ENCODE measurements at places on chromosomes 2 and 18.

- DNase-seq: no peak
Observed at GRCh38 chr2:65880436-65880835, 448.0 kb upstream of the SPRED2 start.

DNA sequence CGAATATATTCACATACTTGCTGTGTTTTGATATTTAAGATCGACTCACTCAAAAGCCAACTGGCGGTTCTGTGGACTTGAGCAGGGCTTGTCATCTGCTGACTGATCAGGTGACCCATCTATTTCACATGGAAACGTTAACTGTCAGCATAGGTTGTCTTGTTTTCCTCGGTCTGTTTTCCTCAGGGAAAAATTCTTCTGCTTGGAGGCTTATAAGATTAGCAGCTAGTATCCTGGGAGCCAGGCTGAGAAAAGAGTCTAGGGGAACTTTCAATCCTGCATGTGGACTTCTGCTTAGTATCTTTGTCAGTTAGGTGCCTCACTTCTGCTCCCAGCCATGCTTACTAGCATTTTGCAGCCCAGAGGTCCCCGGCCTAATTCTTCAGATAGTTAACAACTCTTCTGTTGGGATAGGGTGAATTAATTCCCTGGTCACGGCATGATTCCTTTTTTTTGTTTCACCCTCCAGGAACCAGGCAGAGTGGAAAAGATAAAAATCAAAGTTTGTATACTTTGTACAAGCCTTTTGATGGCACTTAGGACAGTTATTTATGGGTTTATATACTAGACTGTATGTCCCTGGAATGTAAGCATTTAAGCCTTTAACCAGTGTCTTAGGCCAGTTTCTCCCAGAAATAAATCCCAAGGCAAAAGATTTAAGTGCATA lies 226.0 kb downstream of the GULP1 start:
- DNase-seq: no peak

DNA sequence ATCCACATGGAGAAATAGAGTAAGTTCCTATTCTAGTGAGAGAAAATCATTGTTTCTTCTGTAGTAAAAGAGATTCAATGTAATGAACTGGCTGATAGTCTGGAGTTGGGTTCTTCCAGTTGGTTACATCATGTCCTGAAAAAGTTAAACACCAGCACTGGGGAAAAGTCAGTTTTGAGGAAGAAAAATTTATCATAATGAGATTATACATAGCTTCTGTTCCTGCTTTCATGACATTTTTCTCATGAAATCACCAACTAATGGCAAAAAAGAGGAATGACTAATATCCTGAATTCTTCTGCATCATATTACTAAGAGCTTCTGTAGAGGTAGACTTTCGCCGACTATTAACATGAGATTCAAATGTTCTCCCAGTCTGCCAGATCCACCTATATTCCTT lies 69.2 kb upstream of the SLC9A2 start:
- DNase-seq: no peak

GRCh38 chr2:189952536-189953109 lies 109.9 kb downstream of the MSTN start:
- DNase-seq: no peak

- no peak for DNase-seq
Observed at GRCh38 chr2:207660994-207661393, 35.8 kb upstream of the METTL21A start.

DNA sequence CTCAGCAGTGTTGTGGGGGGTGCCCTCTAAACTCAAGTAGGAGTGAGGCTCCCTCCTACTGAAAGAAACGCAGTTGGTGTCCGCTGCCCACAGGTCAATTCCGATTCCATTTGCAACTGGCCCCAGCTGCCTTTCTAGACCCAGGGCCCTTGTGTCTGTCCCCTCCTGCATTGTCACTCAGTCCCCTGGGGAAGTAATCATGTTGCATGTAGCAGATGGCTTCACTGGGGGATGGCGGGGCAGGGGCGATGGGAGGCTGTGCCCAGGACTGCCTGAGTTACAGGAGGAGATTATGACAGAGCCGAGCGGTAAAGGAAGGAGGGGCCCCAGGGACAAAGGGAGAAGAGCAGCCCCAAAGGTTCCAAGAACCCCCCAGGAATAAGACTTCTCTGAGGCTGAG lies 62.5 kb upstream of the SH3RF3 start:
- no peak for DNase-seq

DNA sequence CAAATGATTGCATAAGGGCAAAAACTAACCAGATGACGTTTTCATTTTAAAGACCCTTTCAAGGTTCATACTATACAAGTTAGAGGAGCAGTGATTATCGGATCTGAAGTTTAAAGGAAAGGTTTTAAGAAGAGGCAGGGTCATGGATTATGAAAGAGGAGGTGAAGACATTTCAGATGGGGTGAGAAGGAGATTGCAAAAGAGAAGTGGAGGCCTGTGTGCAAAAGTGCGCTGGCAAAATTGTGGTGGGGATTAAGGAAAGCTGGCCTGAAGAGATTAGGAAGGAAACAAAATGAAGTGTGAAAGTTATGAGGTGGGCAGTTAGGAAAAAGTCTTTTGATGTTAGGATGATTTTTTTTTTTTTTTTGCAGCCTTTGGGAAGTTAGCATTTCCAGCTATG lies 935.7 kb upstream of the FAM98A start:
- no peak for DNase-seq

DNA sequence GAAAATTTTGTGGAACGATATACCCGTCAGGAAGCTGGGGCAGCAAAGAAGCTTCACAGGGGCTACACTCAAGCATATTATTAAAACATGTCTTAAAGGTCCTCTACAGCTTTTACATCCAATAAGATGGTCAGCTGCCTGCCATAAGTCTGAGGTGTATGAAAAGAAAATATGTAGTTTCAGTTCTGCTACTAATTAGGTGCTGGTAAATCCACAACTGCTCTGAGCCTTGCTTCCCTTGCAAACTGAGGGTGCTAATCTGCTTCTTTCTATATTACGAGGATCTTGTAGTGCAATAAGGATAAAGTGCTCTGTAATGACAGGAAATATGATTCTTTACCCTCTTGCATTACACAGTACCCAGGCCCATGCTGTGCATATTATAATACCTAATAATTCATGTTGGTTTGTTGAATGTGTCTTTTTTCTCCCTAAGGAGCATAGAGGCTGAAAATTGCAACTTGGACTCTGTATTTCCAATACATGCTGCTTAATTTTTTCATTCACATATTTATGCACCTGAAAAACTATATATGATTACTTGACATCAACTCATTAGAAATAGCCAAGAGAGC lies 14.5 kb upstream of the SLC8A1 start:
- no peak for DNase-seq

- DNase-seq: no peak
Observed at GRCh38 chr2:191634791-191635190, 43.1 kb upstream of the NABP1 start.

DNA sequence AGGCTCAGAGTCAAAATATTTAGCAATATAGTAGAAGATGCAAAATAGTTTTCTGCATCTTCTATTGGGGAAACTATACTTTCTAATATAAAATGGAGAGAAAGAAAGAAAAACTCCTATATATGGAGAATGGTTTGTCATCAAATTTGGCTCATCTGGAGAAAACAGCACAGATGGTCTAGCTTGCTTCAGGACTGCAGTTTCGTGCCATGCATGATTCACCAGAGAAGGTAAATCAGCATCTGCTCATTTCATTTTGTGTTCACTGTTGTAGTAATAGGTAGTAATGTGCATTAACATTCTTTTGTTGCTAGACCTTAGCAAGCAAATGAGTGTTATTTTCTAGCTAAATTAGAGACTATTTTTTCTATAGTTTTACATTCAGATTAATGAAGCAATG lies 179.0 kb downstream of the ASXL3 start:
- DNase-seq: no peak

DNA sequence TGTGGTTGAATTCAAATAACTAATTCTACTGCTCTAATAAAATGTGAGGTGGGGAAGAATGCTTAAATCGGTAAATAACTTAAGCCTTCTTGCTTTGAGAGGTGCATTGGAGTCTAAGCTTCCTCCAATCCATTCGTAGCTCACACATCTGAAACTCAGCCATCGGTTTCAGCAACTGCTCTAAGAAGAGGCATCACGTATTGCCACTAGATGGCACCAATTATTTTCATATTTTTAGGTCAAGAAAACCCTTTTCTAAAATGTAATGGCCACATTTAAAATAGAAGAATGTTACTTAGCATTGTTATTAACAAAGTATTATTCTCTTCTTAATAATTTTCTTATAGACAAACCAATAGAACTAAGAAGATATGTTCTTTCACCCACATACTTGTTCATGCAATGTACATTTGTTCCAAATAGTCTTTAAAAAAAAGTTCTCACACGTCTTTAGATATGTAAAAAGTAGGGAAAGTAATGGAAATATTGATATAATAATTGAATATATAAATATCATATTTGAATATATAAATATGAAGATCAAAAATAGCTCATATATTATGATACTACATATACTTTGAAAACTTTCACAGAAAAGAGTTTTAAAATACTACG lies 229.8 kb downstream of the CCDC178 start:
- DNase-seq: no peak

DNA sequence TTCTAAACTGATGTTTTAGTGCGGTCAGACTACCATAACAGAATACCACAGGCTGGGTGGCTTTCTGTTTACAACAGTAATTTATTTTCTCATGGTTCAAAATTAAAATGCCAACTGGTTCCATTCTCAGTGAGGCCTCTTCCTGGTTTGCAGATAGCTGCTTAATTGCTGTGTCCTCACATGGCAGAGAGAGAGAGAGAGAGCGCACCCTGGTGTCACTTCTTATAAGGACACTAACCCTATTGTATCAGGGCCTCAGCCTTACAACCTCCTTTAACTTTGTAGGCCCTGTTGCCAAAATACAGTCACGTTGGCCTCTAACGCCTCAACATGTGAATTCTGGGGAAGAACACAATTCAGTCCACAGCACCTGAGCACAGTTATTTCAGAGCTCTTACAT lies 37.5 kb upstream of the ZNF385B start:
- no peak for DNase-seq

DNA sequence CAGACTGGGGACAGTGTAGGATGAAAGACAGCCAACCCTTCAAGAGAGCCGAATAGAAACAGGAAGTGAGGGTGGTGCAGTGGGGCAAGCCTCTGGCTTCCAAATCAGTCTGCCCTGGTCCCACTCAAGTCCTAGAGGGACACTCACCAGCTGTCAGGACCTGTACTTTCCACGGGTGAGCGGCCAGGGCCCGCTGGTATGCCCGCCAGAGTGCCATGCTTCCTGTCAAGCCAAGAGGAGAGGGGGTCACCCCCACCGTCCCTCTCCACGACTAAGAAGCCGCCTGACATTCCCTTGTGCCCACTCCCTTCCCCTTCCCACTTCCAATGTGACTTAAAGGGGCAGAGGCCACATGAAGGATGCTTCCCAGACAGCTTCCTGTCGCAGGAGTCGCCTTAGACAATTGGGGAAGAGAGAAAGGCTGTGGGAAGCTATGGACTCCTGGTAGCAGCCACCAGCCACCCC lies 564 bp downstream of the MPV17 start:
- no peak for DNase-seq

GRCh38 chr2:139790136-139790535 lies 1009.9 kb upstream of the NXPH2 start:
- no peak for DNase-seq

DNA sequence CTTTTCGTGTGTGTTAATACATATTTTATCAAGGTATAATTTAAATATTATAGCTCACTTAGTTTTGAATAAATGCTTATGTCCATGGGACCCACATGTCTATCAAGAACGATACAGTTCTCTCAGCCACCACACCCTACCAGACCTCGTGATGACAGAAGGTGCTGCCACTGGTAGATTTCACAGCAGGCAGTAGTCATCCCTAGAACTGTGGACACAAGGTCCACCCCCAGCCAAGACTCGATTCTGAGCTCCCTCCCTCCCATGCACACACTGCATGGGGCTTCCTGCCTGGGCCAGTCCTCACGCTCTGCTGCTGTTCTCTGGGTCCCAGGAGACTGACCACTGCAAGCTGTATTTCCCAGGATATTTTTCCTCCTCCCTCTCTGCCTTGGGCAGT lies 26.5 kb upstream of the CREB1 start:
- no peak for DNase-seq

Measured in activated naive CD4-positive, alpha-beta T cell (primary cell).